HFFc6 (cell line): ENCODE measurements at places on chromosomes 12 and 14. TPM values are rescaled to one million over a fixed set of nuclear protein-coding genes. Genes with fewer than 3 reads are reported as not detected.

Gene LTB4R2
- 2.5 to 3.3 TPM (median 2.6 TPM) in 3 replicates for total RNA-seq

Gene C12orf60
- total RNA-seq = 0.45 to 0.92 TPM (median 0.66 TPM) in 3 replicates

Gene TPPP2
- total RNA-seq = not detected in 3 replicates

Gene SLC7A7
- 0.50 to 1.3 TPM (median 1.3 TPM) in 3 replicates for total RNA-seq

GRCh38 chr12:54028314-54029201 lies at the start of gene HOXC6:
Gene HOXC6 (plus strand): TSS chr12:54028440. CDS start chr12:54028522, 82 bp downstream.
- DNase-seq = no peak

- no peak for DNase-seq
These were observed 84.9 kb downstream of the ZFC3H1 start for GRCh38 chr12:71578694-71579258.

DNA sequence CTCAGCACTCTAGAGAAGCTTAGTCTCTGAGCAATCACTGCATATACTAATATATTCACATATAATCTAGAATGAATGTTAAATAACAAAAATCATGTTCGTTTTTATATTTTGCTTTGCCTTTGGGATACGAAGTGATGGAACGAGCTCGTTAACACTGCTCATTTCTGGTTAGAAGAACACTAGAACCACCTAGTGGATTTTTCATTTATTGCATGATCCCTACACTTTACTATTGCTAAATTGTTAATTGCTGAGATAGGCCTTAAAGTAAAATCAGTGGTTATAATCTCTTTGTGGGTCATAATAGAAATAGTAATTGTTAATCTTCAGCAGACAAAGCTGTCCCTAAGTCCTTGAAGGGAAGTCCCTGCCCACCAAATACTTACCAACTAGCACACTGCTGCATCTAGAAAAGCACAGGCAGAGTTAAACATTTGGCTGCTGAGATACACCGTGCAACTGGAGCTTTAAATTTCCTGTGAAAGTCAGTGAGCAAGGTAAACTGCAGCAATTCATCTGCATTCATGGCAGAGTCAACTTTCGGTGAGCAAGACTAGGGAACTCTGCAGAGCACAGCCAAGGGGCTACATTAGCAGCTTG lies 353.7 kb downstream of the APAF1 start:
- DNase-seq = peak; percentile 23

DNA sequence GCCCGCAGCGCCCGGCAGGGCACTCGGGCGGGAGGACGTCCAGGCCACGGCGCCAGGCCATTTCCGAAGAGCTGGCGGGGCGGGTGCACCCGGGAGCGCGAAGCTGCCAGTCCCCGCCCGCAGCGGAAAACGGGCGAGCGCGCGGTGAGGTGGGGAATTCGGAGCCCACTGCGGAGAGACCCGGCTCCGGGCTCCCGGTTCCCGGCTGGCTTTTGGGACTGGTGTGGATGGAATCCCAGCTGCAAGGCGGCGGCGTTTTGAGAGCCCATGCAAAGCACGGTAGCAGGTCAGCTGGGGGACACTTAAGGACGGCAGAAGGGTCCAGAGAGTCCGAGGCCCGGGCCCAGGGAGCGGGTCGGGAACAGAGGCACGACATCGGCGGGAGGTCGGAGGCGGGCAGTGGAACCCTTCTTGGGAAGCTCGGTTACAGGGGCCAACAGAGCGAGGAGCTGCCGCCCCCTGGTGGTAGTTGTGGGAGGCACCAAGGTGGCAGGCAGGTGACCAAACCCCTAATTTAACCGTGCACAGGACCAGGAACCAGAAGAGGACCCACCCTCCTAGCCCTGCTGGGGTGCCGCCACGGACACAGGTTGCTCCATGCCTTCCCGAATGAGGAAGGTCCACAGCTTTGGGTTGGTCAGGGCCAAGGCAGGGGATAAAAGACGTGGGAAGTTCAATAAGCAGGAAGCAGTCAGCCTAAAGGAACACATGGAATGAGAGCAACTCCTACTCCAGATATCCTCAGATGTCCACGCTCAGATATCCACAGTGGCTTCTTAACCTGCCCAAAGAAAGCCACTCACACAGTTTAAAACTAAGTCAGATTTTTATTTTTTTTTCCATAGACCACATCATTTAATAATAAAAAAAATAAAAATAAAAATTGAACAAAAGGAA lies 685 bp upstream of the CDH24 start:
- peak; percentile 65 for DNase-seq

DNA sequence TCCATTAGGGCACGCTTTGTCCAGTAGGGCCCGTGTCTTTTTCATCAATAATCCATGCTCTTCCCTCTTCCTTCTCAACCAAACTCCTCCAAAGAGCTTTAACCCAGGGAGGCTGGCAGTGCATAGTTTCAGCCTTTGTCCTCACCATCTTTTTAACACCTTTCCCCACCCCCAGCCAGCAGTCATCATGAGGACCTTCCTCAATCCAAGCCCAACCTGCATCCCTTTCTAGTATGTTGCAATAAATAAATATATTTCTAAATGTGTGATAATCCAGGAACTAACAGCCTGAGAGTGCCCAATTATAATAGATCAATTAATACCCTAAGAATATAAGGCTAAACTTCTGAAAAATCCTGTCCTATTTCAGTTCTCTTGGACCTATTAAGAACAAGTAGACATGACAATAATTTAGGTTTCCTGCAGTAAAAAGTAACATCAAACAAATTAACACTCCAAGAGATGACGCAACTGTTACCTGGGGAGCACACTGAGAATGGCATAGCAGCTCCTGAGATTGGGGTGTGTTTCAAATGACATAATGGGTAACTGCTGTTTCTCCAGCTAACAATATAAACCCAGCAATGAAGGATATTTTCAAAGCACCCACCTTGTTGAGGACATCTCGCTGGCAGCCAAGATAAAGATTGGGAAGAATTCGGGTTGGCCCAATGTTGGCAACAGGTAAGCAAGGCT lies 62.6 kb downstream of the DUSP16 start:
- no peak for DNase-seq

DNA sequence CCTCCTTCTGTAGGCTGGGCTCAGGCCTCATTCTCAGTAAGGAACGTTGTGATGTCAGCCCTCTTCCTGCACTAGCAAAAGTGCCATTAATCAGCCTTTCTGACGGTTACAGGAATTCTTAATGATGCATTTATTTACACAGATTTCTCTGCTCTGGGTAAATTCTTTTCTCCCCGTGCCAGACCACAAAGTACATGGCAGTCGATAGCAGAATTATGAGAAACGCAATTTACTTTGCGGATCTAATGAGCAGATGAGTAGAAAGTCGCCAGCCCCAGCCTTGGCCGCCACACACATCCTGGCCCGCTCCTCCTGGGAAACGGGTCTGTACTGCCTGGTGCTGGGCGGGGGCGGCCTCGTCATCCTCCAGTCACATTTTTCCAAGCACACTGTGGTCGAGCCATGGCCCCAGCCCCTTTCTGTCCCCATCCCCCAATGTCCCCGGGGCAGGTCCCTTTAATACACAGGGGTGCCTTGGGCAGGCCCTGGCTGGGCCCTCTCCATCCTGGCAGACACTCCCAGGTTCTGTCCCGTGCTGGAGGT lies 25.9 kb downstream of the NOC4L start:
- DNase-seq = peak; percentile 48

DNA sequence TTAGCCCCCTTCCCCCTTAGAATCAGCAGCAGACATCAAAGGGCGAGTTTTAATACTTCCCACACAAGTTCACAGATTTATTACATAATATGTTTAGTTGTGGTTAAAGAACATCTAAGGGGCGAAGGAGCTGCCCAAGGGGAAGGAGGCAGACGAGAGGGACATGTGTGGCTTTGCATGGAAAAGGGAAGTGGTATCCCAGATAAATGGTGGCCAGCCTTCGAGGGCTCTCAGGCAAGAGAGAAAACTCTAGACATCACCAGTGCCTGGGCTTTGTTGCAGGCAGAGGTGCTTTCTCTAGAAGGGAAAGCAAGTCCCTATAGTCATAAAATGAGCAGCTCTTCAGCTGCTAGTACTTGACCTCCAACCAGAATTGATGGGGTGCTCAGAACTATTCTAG lies 121.2 kb downstream of the CACNA1C start:
- no peak for DNase-seq

DNA sequence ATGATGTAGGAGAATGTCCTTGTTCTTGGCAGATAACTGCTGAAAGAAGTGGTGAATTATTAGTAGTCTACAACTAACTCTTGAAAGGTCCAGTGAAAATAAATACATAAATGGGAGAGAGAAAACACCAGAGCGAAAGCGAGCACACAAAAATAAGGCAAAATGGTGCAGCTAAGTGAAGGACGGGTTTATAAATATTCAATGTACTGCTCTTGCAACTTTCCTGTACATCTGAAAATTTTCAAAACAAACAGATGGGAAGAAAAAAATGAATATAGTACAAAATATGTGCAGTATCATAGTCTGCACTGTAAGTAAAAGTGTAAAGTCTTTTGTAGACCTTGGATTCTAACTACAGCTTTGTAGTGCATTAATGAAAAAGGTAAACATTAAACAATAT lies 1.3 kb downstream of the MOK start:
- DNase-seq = no peak

GRCh38 chr14:96249029-96249428 lies 7.0 kb upstream of the BDKRB1 start:
- DNase-seq = peak; percentile 95

GRCh38 chr14:41785696-41786095 lies 179.0 kb downstream of the LRFN5 start:
- DNase-seq = no peak

GRCh38 chr12:128109236-128109635 lies 157.7 kb upstream of the TMEM132C start:
- DNase-seq = no peak

GRCh38 chr14:65791191-65791981 lies 378.9 kb downstream of the FUT8 start:
- peak; percentile 74 for DNase-seq
